ENCODE measurements at places on chromosomes 12 and 14.

DNA sequence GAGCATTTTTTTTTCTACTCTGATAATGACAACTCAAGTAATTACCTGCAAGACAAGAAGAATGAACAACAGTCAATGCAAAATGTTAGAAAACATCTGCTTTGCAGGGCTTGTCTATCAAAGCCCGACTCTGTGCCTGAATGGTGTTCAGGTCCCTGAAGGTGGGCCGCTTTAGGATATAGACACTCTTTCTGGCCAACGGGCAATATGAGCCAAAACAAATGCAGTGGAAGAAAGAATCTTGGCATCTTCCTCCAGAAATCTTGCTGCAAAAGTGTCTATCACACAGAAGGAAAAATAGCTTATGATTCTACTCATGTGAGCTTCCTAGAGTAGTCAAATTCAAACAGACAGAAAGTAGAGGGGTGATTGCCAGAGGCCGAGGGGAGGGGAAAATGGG is 32.7 kb downstream of the FOS start:
- DNase-seq = no peak

GRCh38 chr12:88329833-88330232 is 187.7 kb downstream of the TMTC3 start:
- DNase-seq = no peak

GRCh38 chr14:52044791-52045522 is 23.9 kb downstream of the NID2 start:
- no peak for DNase-seq

- no peak for DNase-seq
Observed at GRCh38 chr14:95183532-95184412, 26.4 kb upstream of the DICER1 start.

- DNase-seq = no peak
Observed at GRCh38 chr14:80607430-80608190, 333.9 kb downstream of the CEP128 start.

DNA sequence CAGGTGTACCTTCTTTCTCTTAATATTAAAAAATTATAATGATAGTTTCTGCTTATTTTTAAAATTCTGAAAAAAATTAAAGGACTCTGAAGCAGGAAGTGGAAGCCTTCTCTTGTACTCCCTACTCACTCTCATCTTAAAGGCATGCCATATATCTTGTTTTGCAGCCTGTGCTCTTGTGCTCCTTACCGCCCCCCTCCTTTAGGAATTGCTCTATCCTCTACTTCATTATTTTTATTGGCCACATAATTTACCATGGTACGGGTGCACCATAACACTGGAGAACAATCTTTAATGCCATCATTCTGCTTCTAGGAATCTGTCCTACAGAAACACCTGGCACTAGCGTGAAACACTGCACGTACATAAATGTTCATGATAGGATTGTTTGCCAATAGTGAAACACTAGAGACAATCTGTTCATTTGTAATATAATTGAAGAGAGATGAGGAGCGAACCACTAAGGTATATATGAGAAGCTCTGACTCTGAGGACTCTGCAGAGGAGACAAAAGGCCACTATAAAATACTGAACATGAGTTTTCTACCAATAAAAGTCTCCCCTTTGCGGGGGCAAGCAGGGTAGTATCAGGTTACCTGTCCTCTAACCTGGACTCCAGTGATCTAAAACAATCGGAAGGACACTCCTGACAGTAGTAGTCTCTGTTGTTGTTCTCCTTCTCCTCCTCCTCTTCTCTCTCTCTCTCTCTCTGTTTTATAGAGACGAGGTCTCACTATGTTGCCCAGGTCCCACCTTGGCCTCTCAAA is 6.3 kb upstream of the NYNRIN start:
- no peak for DNase-seq

GRCh38 chr12:7797698-7798398 is 8.6 kb downstream of the NANOG start:
- no peak for DNase-seq

DNA sequence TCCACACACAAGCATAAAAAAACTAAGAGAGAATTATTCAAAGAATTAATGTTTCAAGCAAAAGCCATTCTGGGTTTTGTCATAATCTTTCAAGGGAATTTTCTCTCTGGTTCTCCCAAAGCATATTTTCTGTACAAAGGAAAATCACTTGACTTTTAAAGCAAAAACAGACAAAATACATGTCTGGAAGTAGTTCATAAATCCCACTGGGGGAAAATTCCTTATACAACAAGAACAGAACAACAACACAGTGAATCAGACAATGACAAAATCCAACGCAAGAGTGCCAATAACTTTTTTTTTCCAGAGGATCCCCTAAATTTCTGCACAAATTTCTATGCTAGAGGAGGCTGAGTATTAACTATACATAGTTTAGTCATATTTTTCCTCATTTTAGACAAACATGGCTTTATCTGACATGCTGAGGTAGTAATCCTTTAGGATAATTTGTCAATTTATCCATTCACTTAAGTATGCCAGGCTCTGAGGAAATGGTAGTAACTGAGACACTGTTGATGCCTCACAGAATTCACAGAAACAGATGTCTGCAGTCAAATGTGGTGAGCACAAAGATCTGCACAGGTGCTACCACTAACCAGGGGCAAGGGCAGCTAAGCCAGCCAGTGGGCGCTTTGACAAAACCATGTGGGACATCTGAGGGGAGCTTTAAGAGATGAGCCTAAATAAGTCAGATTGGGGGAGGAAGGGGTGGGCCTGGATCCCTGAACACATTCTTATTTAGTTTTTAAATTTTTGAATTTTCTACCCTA is 38.0 kb downstream of the GRIP1 start:
- no peak for DNase-seq

GRCh38 chr14:63492391-63492790 is 50.8 kb downstream of the PPP2R5E start:
- DNase-seq = no peak

GRCh38 chr14:55249423-55249822 is 21.8 kb upstream of the FBXO34 start:
- DNase-seq = no peak

DNA sequence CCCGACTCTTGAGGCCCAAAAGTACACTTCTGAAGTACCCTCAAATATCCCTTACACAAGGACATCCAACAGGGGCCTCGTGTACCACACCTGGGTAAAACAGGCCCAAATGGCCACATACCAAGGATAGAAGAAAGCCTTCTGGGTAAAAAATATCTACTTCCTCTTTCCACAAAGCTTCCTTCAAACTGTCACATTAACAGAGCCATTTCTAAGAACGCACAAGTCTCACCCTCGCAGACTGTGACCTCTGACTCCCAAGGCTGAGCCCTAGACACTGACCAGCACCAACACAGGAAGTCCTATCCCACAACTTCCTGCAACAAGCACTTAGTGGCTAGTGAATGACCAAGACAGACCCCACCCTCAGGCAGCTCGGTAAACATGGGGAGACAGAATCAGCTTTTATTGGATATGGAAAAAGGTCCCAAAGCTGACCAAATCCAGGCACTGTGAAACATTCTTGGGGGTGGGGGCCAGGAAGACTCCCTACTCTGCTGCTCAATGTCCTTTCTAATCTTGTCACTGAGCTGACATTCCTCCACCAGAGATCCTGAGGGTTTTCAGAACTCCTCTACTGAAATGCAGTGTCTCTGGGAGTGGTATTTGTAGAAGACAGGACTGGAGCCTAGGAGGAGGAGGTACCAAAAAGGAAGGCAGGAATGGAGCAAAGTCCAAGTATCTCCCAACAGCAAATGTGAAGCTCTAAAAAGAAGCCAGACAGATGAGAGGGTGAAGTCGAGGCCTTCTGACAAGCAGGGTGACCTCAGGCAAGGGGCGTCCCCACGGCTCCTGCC is 15.9 kb downstream of the KCTD10 start:
- no peak for DNase-seq

DNA sequence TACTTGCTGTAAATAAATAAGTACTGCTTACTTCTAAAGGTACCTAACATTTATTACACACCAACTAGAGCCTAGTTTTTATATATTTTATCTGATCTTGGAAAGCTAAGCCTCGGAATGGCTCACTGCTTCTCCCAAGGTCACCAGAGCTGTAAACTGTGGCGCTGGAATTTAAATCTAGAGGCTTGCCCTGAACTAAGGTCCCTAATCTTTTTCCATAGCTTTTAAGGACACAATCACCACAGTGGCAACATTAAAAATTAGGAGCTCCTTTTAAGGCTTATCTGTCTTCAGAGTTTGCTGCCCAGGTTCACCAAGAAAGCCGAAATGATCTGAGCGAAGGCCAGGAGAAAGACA is 670 bp downstream of the CCNB1IP1 start:
- no peak for DNase-seq

DNA sequence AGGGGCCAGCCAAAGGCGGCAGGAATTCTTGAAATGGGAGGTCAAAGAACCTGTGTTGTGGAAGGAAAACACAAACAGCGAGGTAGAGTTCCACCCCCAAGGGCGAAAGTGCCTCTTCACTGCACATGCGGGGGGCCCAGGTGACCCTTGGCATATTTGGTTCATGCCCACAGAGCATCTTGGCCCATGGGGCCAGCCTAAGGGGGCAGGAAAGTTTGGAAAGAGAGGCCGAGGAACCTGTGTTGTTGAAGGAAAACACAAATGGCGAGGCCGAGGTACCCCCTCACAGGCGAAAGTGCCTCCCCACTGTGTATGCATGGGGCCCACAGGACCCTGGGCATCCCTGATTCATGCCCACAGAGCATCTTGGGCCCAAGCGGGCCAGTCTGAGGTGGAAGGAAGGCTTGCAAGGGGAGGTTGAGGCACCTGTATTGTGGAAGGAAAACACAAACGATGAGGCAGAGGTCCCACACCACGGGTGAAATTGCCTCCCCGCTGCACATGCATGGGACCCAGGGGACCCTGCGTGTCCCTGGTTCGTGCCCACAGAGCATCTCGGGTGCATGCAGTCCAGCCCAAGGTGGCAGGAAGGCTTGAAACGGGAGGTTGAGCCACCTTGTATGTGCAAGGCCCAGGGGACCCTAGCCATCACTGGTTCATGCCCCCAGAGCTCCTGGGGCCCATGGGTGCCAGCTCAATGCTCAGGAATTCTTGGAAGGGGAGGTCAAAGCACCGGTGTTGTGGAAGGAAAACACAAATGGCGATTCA is 384.1 kb downstream of the ALG10 start:
- DNase-seq = peak; percentile 11

- DNase-seq = no peak
Observed at GRCh38 chr12:104165801-104166200, 27.8 kb upstream of the NFYB start.

DNA sequence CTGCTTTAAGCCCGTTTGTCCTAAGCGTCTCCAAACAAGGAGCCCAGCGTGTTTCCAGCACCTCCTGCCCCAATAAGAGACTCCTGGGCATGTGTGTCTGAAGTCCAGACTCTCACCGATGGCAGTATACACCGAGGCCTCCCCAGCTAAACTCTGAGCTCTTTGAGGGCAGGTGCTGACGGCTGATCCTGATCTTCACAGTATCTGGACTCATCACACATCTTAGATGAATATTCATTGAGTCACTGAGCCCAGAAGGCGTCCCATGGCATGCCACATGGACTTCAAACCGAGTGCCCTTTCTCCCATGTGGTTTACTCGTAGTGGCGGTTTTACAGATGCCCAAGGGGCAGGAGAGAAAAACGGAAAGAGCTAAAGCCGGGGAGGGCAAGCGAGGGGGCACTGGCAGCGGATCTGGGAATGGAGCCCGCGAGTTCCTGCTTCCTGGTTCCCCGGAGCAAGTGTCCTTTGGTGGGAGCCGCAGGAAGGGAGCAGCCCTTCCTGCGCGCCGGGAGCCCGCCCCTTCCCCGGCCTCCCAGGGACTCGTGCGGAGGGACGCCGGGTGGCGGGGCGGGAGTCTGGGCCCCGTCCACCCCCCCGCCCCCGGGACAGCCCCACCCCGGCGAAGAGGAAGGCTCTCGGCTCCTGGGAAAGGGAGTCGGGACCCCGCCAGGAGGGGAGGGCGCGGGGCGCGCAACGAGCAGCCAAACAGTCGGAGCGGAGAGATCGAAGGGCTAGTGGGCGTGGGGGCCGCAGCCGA is 585 bp upstream of the TEAD4 start:
- no peak for DNase-seq

DNA sequence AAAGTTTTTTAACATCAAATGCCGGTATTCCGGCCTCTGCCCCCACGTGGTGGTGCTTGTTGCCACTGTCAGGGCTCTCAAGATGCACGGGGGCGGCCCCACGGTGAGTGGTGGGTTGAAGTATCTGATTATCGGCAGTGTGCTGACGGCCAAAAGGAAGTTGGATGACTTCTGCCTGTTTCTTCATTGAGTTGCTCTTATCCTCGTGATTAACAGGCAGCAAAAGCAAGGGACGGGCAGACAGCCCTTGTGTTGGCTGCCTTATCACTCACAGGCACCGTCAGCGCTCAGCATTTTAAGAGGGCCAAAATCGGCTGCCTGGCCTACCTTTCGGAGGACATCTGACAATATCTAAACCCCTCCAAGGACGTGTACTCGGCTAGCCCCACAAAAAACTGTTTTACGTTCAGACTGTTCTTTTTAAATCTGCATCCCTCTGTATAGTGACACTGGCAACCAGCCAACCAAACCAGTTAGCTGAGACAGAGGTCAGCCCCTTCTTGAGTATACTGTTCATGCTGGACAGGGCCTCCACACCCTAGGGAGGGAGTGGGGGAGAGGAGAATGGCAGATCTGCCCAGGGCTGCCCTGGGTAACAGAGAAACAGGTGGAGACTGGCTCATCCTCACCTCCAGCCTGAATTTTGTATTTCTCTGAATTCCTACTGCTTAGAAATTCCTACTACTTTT is 22.9 kb upstream of the AKAP5 start:
- DNase-seq = no peak

DNA sequence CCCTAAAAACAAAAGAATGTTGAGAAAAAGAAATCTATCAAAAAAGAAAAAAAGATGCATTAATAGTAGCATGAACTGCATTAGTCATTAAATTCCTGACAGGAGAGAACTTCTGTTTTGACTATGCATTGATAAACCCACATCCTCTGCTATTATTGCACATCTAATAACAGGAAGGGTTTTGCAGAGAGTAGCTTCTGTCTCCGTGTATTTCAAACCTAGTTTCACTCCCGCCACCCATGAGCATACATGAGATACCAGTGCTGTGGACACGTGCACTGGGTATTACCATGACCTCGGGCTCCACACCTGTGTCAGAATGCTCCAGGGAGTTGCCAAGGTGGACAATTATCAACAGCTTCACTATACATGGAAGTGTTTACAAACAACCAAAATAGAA is 449.1 kb upstream of the SOX5 start:
- DNase-seq = no peak

- DNase-seq = no peak
Observed at GRCh38 chr14:93369713-93370266, 22.8 kb downstream of the COX8C start.

DNA sequence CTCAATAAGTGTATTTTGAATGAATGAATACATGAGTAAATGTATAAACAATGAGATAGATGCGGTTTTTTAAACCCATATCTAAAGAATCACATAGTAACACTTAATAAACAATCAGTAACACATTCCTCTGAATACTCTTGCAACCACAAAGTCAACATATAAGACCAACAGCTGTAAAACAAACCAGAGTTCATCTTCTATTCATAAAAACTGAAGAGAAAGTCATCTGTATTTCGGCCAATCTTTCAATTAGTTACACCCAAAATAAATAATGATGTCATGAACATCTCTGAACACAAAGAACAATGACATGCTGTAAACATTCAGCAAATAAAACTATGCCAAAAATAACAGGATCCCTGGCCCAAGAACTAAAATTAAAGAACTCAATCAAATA is 47.2 kb downstream of the ARMH4 start:
- DNase-seq = no peak

- no peak for DNase-seq
Observed at GRCh38 chr12:67477681-67478265, 170.8 kb upstream of the DYRK2 start.

All from posterior cingulate gyrus (tissue), 11 donors.